ENCODE measurements at places on chromosomes 3 and 15.

GRCh38 chr15:93111451-93111850 lies 22.4 kb upstream of the RGMA start:
- DNase-seq, result no peak

DNA sequence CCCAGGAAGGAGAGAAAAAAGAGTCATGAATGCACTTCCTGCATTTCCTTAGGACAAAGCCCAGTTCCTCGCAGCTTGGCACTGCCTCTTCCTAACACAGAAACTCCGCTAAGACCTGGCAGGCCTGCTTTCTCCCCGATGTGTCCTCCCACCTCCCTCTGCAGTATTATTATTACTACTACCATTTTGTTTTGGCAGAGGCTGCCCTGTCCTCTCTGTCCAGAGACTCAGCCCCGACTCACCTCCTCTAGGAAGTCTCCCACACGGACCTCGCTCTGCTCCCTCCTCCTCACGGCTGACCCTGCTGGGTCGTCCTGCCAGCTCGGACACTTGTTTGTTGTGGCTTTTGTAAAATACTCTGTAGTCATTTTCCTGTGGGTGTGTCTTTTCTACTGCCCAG lies 107.2 kb upstream of the HACD2 start:
- DNase-seq, result no peak

- DNase-seq, result peak; percentile 10
Observed at GRCh38 chr3:78659386-78659987, 1108.3 kb downstream of the ROBO1 start.

GRCh38 chr15:60255390-60255789 lies 142.4 kb downstream of the ANXA2 start:
- DNase-seq, result peak; percentile 2

DNA sequence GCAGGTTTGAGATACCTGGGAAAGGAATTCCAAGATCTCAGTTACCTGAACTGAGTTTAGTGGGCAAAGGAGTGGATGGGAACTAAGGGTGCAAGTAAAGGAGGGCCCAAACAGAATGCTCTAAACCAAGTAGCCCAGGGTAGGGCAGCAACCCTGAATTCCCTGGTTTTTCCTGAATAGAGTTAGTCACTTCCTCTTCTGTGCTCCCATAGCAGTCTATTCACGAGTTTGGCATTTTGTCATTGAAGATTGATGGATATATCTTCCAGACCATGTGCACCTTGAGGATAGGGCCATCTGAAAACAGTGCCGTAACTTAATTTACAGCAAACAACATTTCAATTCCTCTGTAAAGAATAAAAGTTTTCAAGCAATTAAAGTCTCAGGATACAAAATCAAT lies 18.5 kb upstream of the PTX3 start:
- DNase-seq, result no peak

DNA sequence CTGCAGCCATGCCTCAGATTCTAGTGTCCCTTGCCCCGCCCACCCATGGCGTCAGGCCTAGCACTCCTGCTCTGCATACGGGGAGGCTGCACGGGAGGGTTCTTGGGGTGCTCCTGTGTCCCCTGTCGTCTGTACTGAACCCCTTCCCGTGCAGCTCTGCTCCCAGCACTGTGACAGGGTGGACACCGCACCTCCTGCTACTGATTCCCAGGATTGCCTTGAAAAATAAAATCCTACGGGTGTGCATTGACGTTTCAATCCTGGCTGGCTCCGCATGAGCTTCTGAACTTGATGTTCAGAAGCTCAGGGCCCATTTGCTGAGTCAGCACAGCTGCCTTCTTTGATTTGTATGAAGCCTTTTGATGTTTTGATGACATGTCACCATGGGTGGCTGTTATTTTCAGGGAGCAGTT lies 176.4 kb downstream of the APBA2 start:
- DNase-seq, result no peak

- no peak for DNase-seq
Observed at GRCh38 chr3:25582242-25582641, 82.5 kb downstream of the TOP2B start.

DNA sequence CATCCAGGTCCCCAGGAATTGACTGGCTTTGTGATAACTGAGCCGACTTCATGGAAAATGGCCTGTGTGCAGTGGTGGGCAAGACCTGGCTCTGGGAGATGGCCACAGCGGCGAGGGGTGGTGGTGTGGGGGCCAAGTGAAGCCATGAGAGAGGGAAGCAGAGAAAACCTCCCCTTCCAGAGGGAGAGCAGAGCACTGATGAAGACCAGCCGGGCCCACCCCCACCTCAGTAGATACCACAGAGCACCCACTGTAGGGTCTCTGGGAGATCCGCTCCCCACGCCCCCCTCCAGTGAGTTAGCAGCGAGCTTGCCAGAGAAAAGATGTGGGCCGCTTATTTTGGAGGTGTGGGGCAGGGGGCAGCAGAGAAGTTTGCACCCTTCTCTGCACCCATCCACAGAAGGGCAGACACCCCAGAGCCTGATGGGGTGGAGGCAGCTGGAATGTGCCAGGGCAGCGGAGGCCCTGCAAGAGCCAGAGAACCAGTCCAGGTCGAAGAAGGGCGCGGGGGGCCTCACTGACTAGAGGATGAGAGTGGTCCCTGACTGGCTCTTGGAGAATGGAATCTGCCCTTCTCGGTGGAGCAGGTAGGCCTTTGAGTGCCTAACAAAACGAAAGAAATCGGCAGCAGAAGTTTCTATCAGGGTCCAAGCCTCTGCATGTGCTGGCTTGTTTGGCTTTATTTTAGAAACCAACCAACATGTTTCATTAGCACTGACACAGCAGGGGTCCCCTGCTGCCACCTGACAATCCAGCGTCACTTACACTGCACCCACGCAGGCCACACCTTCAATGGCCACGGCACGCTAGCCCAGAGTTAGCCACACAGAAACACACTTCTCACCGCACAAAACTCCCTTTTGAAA lies 28.3 kb downstream of the MELTF start:
- no peak for DNase-seq

DNA sequence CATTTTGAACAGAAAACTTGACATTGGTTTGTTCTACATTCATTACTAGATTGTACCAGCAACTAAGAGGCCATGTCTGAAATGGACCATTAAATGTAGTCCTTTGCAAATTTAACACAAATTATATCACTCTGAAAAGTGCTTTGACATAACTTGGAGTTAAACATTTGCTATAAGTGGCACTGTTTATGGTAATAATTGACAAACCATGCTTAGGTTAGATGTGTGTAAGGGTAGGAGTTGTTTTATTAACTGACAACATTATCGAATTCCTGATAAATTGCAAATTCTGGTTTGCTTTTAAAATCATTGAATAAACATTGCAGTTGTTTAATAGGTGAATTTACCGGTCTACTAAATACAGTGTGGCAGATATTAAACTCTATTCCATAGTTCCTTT lies 6.1 kb upstream of the TMEM207 start:
- DNase-seq, result no peak

DNA sequence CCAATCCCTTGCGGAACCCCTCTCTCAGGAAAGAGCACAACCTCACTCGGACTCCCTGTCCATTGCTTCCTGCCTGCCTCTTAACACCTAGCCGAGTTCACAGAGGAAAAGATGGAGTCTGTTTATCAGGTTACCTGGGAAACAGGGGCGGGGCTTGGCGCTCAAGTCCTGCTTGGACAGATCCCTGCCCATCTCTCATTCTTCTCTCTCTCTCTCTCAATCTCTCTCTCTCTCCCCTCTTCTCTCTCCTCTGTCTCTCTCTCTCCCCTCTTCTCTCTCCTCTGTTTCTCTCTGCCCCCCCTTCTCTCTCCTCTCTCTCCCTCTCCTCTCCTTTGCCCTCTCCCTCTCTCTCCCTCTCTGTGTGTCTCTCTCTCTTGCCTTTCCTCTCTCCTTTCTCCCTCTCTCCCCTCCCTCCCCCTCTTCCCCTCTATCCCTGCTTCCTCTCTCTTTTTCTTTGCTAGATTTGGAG lies at the start of gene EFHB:
Gene EFHB (minus strand): TSS at position 120 of the 469 bp plus-strand sequence. CDS start 199 bp downstream, outside the sequence.
- no peak for DNase-seq

- DNase-seq, result no peak
Observed at GRCh38 chr3:130014526-130014925, 40.0 kb downstream of the TRH start.

All from CD4-positive, alpha-beta T cell treated with Interleukin-21 for 1 hour (primary cell).